ENCODE measurements at places on chromosomes 1 and 21.

GRCh38 chr1:14826172-14826636 lies 227.7 kb downstream of the KAZN start:
- DNase-seq, result peak; percentile 3

- no peak for DNase-seq
Measured at GRCh38 chr1:115526900-115527299, 114.9 kb upstream of the VANGL1 start.

GRCh38 chr1:244304656-244305055 lies 147.1 kb downstream of the ADSS2 start:
- DNase-seq, result no peak

DNA sequence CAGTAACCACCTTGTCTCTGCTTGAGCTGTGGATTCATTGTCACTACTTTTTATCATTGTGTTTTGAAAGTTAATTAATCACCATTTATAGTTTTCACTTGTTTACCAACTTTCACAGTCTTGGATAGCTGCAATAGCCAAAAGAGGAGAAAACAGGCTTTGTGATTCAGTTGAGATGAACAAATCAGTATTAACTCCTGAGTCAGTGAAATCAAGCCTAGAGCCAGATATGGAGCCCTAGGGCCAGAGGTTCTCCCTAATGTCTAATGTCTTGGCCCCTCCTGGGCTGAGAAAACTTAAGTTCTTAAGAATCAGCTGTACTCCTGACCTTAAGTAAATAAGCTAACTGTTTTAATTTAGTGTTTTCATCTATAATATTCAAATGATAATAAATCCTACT lies 228.8 kb downstream of the DNM3 start:
- DNase-seq, result no peak

GRCh38 chr1:205014783-205015182 lies 28.2 kb upstream of the CNTN2 start:
- no peak for DNase-seq

DNA sequence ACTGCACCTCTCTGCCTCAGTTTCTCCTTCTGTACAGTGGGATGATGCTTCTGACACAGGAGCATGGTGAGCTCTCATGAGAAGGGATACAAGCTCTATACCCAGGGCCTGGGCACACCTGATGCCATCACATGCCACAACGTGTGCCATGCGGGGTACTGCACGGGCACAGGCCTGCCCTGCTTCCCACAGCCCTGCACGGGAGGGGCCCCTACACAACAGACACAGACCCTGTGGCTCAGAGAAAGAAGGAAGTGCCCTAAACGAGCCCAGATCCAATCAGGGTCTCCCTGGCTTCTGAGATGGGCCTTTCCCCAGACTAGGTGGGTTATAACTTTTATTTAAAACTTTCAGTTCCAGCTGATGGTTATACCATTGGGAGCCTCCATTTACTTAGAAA lies 24.6 kb downstream of the C2CD2 start:
- no peak for DNase-seq

- no peak for DNase-seq
Measured at GRCh38 chr1:25756215-25756614, 43.8 kb upstream of the SELENON start.
